ENCODE measurements at places on chromosomes 4 and X.

DNA sequence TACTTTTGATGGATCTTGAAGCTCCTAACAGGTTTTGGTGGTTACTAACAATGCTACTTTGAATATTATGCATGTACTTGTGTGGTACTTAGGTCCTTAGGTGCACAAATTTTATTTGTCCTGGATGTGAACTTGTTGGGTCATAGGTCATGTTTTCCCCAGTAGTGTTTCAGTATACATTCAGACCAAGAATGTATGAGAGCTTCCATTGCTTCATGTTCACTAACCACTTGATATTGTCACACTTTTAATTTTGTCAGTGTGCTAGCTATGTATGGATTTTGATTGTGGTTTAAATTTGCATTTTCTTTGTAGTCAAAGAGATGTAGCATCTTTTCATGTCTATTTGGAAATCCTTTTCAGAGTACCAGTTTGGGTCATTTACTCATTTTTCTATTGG lies 32.2 kb downstream of the CLCN3 start:
- DNase-seq, result no peak

- no peak for DNase-seq
These were observed 220.4 kb upstream of the RADX start for GRCh38 chrX:106391284-106391911.

- no peak for DNase-seq
These were observed 268.1 kb upstream of the MAGEB2 start for GRCh38 chrX:29947225-29947624.

GRCh38 chr4:36979533-36979932 lies 265.0 kb upstream of the NWD2 start:
- DNase-seq, result no peak

- no peak for DNase-seq
These were observed 9.9 kb upstream of the SCOC start for GRCh38 chr4:140363558-140363957.

GRCh38 chr4:183333202-183333601 lies 11.0 kb upstream of the CLDN24 start:
- DNase-seq, result no peak

DNA sequence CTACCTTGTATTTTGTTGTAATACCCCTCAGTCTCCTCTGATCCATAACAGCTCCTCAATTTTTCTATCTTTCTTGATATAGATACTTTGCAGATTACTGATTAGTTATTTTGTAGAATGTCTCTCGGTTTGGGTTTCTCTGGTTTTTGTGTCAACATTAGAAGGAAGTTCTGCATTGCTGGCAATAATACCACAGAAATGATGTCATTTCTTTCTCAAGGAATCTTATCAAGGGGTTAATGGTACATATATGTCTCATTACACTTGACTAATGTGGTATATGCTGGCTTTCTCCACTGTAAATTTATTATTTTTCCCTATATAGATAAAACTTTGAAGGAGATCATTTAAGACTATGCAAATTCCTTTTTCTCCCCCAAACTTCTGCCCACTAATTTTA lies 183.6 kb upstream of the DKK2 start:
- DNase-seq, result no peak

DNA sequence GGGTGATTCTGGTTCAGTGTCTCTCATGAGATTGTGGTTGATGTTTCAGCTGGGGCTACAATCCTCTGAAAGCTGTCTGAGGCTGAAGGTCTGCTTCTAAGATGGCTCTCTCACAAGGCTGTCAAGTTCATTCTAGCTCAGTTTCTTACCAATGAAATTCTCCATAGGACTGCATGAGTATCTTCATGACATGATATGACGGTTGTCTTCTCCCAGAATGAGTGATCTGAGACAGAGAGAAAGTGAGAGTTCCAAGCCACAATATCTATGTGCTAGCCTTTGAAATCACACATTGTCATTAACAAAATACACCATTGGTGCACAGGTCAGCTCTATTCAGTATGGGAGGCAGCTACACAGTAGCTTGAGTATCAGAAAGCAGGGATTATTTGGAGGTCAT lies 27.3 kb downstream of the PITX2 start:
- DNase-seq, result no peak

Data from endothelial cell of umbilical vein (primary cell).